ENCODE measurements at places on chromosomes 7 and 10.
A peak's percentile ranks its signal among the peaks of the same experiment; 100 is the strongest.

DNA sequence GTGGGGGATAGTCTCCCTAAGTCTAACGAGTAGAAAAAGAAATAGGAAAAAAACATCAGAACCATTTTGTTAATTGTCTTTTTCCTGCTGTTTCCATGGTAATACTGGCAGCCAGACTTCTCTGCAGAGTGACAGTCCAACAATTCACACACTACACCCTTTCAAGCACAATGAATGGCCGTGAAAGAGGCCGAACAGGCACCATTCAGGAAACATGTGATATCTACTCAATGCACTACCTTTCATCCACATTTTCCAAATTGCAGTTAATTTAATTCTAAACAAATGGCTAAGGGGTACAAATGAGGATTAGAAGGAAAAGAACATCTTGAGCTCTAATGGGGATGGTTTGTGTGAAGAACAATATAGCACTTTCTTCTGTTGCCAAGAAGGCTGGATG, 358.5 kb upstream of the ANKRD30A start:
- DNase-seq: no peak

DNA sequence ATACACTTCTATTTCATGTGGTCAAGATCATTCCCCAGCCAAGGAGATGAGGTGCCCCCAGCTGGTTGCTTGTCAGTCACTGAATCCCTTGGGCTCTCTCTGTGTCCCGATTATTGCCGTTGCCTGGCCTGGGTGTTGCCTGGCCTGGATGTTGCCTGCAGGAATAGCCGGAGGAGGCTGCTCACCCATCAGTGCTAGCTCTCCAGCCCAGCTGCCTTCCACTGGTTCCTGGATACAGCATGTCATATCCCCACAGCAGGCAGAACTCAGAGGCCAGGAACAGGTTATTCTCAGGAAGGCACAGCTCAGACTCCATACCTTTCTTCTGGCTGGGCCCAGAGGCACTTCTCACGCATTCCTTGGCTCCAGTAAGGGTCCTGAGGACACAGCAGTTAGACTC, 542.1 kb upstream of the MGMT start:
- no peak for DNase-seq

GRCh38 chr10:116170815-116171250, 102.2 kb downstream of the GFRA1 start:
- DNase-seq: no peak

GRCh38 chr10:80596391-80597257, 58.9 kb downstream of the SH2D4B start:
- DNase-seq: peak; percentile 18

DNA sequence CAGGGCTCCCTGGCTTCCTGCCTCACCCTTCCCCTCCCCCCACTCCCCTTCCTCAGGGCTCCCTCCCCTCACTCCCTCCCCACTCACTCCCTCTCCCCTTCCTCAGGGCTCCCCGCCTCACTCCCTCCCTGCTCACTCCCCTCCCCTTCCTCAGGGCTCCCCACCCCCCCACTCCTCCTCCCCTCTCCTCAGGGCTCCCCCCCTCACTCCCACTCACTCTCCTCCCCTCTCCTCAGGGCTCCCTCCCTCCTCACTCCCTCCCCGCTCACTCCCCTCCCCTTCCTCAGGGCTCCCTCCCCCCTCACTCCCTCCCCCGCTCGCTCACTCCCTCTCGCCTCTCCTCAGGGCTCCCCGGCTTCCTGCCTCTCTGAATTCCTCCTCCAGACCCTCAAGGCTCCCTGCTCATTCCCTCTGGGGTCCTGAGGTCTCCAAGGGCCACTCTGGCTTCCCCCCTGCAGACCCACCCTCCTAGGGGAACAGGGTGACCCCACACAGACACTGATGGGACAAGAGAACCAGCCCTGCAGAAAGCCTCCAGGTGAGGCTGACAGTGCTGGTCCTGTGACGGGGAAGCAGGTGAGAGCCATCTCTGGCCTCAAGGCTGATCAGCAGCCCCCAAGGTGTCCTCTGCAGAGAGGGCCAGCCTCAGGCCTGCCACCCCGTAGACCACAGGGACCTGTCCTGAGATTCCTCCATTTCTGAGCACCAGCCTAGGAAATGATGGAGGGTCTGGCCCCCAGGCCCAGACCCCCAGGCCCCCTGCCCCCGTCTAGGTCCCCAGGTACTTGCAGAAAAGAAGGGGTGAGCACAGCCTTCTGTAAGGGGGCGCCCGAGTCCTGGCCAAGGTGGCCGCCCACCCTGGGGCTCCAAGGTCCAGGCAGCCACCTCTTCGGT, 47.2 kb downstream of the PWWP2B start:
- no peak for DNase-seq

- no peak for DNase-seq
Observed at GRCh38 chr10:30963992-30964930, 67.4 kb downstream of the ZNF438 start.

GRCh38 chr7:2371329-2371728, 16.7 kb downstream of the EIF3B start:
- no peak for DNase-seq

- DNase-seq: no peak
Observed at GRCh38 chr10:59991661-59992060, 85.3 kb upstream of the CCDC6 start.

DNA sequence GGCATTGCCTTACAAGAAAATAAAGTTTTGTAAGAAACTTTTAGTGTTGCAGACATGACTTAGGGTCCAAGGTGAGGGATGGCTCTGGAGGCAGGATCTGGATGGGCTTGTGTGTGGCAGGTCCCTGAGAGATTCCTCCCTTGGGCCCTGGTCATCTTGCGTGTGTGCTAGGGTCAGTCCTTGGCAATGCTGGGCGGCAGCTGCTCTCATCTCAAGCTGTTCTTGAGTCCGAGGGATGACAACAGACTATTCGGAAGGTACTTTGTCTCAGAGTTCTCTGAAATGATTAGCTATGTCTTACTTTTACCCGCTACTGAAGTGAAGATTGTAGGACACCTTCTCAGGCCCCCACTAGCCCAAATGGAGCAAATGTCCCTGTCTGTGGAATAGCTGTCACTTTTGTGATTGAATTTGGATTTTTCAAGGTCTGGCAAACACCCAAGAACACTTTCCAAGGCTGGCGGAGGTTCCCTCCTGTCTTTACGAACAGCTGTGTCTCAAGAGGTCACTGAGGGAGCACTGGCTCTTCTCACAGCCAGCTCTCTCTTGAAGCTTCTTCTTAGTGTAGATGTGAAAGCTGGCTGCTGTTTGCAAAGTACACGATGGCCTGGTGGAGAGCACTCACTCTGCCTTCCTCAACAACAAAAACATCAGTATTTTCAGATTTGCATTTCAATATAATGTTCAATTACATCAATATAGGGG, 253.6 kb downstream of the STK31 start:
- DNase-seq: no peak
